ENCODE measurements at places on chromosomes 5 and 9.

- DNase-seq = no peak
These were observed 11.2 kb upstream of the MARCHF3 start for GRCh38 chr5:127041571-127041970.

GRCh38 chr5:126600631-126601511, at the start of gene PHAX:
Gene PHAX, plus strand, starts transcription at chr5:126600947. Its CDS starts 16 bp downstream, at chr5:126600963.
- peak; percentile 41 for DNase-seq

DNA sequence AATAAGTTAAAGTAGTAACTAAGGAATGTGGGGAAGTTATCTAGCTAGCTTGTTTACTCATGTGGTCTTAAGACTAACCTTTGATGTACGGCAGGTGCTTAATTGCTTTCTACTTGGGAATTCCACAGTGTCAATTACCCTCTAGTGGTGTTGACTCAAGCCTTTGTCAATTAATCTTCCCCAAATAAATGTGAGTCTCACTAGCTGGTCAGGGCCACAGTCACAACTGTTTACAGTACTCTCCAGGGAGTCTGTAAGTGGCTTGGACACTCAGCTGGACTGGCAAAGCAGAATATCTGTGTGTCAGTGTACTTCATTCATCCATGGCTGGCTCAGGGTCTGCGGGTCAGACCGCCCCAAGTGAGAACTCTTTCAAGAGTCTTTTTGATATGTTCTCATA, 30.8 kb downstream of the SMIM3 start:
- DNase-seq = no peak

GRCh38 chr5:14034963-14035362, 90.5 kb upstream of the DNAH5 start:
- DNase-seq = no peak

GRCh38 chr5:83742089-83742488, 21.4 kb upstream of the HAPLN1 start:
- DNase-seq = no peak
